Effector CD8-positive, alpha-beta T cell (primary cell): ENCODE measurements at places on chromosomes 5 and 9.

DNA sequence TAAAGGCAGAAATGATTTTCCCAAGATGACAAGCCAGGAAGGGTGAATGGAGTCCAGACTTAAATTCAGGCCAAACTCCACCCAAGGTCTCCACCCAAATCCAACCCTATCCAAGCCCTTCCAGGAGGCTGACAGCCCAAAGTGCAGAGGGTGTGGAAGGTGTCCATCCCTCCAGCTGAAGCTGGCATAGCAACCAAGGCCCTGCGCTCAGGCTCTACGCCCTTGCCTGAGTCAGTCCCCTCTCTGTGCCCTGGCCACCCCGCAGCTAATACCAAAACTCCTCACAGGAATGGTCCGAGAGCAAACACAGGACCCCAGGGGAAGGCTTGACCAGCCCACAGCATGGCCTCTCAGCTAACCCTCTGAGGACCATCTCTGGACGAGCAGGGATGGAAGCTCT is 2.1 kb downstream of the SEPTIN8 start:
- no peak for DNase-seq

DNA sequence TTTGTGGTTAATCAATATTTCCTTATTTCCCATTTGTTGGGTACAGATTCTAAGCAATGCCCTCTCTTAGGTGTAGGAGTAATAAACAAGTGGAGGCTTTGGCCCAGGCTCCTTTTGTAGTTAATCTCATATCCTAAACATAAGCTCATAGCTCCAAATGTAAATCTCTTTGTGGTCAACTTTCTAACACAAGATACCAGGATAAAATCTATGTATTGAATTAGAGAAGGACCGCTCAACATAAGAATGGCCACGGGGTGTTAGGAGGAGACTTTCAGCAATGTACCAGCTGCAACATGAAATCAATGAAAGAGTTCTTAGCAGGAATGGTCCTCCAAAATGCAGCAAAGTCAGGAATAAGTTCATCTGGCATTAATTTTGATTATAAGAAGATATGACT is 334.5 kb upstream of the ITGA1 start:
- no peak for DNase-seq

- no peak for DNase-seq
These were observed 92.1 kb downstream of the LMNB1 start for GRCh38 chr5:126869005-126869451.

GRCh38 chr5:91194824-91195381 is 188.2 kb downstream of the ARRDC3 start:
- DNase-seq: no peak

DNA sequence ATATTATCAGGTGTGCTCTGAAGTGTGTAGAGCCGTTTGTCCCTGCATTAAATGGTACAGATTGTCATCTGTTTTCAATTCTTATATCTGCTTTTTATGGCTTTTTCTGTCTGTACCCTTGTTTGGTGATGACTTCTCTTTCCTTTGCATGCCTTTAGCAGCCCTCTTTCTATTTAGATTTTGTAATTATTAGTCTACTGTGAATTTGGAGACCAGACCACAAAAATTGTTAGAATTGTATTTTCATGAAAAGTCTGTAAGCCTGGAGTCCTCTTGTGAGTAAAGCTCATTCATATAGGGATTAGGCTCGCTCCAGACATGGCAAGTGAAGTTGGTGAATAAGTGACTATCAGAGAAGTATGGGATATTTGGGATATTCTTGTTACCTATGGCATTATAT is 41.7 kb downstream of the NFX1 start:
- DNase-seq: no peak

DNA sequence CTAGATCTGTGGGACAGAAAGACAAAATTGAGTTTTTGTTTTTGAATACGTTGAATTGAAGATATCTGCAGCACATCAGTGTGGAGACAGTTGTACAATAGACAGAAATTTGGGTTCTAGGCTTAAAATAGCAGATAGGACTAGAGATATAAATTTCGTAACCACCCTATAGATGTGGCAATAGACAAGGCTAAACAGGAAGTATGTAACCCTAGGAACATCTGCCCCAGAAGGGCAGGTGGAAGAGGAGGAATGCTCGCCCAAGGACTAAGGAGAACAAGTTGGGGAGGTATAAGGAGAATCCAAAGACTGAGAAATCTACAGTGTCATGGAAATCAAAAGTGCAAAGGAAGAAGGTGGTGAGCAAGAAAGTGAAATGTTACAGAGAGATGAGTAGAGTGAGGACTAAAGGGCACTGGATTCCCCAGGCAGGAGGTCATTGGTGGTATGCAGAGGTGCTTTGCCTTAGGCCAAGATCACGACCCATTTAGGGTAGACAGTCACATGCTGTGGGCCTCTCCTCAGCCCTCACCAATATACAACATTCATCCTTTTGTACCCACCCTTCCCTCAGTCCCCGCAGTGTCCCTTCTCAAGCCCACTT is 109.1 kb upstream of the ELL2 start:
- DNase-seq: no peak

- peak; percentile 9 for DNase-seq
These were observed 36.1 kb downstream of the MRPL36 start for GRCh38 chr5:1763548-1763911.
